ENCODE measurements at places on chromosomes 1 and 21.

- DNase-seq: no peak
Observed at GRCh38 chr1:43305926-43306687, 5.3 kb downstream of the TIE1 start.

DNA sequence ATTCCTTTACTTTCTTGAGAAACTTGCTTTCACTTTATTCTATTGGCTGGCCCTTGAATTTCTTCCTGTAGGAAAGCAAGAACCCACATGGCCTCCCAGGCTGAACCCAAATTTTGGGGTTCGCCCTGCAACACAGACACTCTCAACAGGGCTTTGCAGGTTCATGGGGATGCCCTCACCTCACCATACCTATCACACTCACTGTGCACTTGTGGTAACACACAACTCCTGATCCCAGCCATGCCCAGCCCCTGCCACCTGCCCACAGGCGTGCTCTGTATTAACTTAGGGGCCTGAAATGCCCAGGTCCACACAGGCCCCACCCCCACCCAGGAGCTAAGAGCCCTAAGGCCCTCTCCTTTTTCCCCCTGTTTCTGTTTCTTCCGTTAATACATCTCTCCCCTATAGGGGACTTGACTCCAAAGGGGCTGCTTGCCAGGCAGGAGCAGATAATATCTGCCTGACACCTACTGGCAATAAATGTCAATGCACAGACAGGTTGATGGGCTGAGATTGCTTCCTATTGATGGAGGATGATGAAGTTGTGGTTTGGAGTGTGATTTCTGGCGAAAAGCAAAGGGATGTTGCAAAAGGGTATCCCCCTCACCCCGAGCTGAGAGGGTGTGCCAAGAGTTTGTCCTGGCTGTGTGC is 171.5 kb downstream of the AJAP1 start:
- no peak for DNase-seq

- DNase-seq: no peak
Observed at GRCh38 chr1:10942542-10942912, 69.9 kb upstream of the TARDBP start.

- DNase-seq: no peak
Observed at GRCh38 chr1:6222636-6223035, 13.1 kb downstream of the ICMT start.

- DNase-seq: no peak
Observed at GRCh38 chr1:42923367-42924081, 35.1 kb downstream of the SLC2A1 start.

- DNase-seq: no peak
Observed at GRCh38 chr1:205543351-205544301, 39.2 kb downstream of the CDK18 start.

- no peak for DNase-seq
Observed at GRCh38 chr1:230610589-230610988, 31.7 kb upstream of the COG2 start.
